ENCODE measurements at places on chromosomes 13 and 19.

DNA sequence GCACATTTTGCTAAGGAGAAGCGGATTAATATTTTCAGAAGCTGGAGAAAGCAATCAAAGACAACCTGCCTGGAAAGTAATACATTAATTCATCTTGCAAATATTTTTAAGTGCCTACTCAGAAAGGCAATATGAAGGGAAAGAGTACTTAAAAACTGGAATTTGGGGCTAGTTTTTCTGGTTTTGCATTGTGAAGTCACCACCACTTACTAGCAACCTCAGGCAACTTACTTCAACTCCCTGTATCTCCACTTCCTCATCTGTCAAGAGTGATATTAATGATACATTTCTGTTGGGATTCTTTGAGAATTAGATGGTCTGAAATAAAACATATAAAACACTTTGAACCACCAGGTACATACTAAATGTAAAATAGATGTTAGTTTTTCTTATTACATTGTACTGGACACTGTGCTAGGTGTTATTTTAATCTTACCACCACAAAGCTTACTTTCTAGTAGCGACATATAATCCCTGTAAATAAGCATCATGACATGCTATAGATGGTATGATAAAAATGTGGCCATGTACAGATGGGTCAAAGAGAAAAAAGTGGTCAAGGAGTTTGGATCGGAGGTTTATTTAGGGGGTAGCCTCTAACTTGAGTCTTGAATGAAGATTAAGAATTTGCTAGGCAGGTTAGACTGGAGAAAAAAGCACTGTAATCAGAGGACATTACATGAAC, 101.2 kb downstream of the SPRY2 start:
- no peak for DNase-seq

DNA sequence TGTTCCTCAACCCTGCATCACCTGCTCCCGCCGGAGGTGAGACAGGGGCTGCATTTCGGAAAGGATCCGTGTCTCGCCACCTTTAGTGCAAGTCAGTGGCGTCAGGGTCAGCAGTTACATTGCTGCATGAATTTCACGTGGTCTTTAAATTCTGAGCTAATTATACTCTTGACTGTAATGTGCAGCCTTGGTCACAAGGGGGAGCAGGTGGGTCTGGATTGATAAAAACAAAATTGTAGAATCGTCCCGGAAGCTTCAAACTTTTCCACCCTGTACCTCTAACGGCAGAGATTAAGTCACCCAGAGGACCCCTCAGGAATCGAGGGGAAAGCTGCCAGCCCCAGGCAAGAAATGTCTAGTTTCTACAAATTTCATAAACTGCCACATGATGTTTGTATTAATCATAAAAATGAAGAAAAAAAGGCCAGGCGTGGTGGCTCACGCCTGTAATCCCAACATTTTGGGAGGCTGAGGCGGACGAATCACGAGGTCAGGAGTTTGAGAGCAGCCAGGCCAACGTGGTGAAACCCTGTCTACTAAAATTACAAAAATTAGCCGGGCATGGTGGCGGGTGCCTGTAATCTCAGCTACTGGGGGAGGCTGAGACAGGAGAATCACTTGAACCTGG, 20.2 kb downstream of the BBC3 start:
- peak; percentile 87 for DNase-seq

- DNase-seq = no peak
These were observed 43.4 kb downstream of the C13orf42 start for GRCh38 chr13:51067706-51068105.

DNA sequence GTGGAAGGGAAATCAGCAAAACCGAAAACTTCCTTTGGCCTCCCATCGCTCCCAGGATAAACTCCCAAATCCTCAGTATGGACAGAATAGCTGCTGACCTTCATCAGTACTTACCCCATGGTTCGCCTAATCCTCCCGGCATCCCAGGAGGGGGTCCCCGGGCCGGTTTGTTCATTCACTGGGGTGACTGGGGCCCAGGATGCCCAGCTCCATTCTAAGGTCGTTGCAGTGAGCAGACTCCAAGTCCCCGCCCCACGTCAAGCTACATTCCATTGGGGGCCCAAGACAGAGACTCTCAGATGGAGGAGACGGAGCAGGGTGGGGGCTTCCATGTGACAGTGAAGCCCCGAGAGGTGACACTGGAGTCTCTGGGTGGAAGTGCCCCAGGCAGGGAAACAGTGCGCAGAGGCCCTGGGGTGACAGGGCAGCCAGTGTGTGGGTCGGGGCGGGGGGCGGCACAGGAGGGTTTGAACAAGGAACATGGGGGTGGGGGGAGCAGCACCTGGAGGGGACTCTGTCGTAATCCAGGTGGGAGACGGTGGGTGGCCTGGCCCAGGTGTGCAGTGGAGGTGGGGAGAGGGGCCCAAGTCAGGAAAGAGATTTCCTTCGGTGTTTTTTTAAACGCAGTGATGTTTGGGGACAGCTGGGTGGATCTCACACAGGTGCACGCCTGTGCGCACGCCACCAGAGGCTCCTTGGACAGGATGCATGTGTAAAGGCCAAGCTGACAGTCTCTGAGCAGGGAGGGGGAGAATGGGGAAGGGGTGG, 5.1 kb downstream of the SSBP4 start:
- no peak for DNase-seq

- no peak for DNase-seq
These were observed at the start of gene AMH for GRCh38 chr19:2249010-2249866. Gene AMH (plus strand): TSS chr19:2249323. CDS start chr19:2249333, 10 bp downstream.

GRCh38 chr19:10706990-10707389, 5.8 kb downstream of the QTRT1 start:
- DNase-seq = no peak

- peak; percentile 93 for DNase-seq
These were observed 66.9 kb upstream of the TM9SF2 start for GRCh38 chr13:99434258-99434788.

DNA sequence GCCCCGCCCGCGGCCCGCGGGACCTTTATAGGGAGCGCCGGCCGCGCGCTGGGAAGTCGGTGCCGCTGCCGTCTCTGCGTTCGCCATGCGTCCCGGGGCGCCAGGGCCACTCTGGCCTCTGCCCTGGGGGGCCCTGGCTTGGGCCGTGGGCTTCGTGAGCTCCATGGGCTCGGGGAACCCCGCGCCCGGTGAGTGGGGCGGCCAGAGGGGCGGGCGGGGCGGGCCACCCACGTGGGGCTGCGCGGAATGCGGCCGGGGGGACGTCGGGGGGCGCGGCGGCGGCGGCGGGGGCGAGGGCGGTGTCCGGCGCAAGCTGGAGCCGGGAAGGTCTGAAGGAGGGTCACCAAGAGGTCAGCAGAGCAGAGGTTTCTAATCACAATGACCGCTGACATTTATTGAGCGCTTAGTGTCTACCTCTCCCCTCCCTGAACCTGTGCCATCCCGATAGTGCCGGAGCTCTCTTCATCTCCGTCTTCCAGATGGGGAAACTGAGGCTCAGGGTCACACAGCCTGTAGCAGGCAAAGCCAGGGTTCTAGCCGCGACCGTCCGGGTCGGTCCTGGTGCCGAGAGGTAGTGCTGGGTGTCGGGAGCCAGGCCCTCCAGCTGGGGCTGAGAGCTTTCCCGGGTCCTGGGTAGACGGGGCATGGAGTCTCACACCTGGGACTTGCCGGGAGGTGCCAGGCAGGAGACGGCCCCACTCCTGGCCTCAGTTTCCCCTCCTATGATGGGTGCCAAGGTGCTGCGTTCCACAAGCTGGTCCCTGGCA, at the start of gene FSTL3:
Gene FSTL3, plus strand, starts transcription at position 54 of the 767 bp plus-strand sequence. Its CDS starts 32 bp downstream, at position 86.
- DNase-seq = no peak

- DNase-seq = no peak
These were observed 45.7 kb upstream of the RNF113B start for GRCh38 chr13:98222816-98223215.

DNA sequence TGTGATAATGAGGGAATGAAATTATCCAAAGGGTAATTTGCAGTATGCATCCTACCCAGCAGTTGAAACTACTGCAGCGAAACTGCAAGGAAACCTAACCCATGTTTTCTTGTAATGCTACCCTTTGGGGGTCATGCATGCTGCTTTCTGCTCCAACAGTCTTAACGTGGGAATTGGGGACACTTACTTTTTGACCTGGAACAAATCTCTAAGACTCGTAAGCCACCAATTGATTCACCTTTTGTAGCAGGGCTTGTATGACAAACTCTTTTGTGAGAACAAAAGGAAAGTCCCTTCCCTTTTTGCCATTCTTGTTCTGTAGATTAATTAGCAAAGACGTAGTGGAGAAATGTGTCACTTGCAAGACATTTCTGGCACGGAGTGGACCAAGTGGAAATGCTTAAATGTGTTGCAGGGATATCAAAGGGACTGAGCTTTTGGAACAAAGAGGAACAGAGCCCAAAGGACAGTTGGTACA, 27.4 kb downstream of the LRCH1 start:
- no peak for DNase-seq

- DNase-seq = no peak
These were observed 51.4 kb upstream of the PSG8 start for GRCh38 chr19:42816894-42817293.

DNA sequence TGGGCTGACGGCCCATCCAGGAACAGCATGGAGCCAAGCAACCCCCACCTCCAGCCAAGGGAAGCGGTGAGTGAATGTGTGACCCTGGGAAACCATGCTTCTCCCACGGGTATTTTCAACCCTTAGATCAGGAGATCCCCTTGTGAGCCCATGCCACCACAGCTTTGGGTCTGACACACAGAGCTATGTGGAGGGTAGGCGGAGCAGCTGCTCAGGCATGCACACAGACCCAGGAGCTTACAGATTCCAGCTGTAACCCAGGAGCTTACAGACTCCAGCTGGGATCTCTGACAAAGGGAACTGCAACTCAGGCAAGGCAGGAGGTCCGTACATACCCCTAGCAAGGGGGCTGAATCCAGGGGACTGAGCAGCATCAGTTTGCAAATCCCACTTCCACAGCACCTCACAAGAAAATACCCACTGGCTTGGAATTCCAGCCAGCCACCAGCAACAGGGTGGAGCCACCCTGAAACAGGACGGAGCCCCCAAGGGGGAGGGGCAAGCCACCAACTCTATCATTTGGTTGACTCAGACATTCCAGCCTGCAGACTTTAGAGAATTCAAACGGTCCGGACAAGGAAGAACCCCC, 40.8 kb upstream of the RFXAP start:
- DNase-seq = no peak
